ENCODE measurements at places on chromosomes 12 and 14. TPM values are rescaled to one million over a fixed set of nuclear protein-coding genes. Genes with fewer than 3 reads are reported as not detected.

Gene NRXN3
- total RNA-seq: 3.5 TPM

Gene PARP11
- 2.3 TPM for total RNA-seq

Gene SERPINA3
- total RNA-seq: 31.0 TPM

Gene SMAGP
- 41.7 TPM for total RNA-seq

Gene RAD51AP1
- 6.6 TPM for total RNA-seq

Gene CCDC184
- 0.83 TPM for total RNA-seq

Gene C3AR1
- total RNA-seq: 0.79 TPM

Gene TMEM63C
- 13.6 TPM for total RNA-seq

DNA sequence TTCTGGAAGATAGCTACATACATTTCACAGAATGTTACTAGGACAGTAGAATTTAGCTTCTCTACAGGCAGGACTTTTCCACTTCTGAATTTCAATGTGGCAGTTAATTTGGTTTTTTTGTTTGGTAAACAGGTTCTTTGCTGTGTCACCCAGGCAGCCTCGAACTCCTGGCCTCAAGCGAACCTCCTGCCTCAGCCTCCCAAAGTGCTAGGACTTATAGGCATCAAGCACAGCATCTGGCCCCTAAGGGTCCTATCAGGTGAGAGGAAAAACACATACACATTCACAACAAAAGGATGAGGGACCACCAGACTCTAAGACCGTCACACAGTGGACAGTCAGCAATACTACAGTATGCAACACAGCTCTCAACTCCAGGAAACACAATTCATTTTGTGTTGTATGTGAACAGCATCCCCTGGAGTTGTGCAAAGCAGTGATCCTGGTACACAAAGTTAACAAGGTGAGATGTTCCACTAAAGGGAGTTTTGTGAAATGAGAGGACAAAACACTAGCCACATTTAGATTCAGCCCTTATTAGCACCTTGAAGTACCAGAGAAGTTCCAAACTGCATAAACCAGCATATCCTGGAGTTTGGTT is 6.9 kb downstream of the ATP2B1 start:
- peaks cover 28% of the 10 kb centered on the region for H3K4me1 ChIP-seq
- no peak overlapping the region for H3K27ac ChIP-seq
- H3K27me3 ChIP-seq: no peaks in the 10 kb centered on the region
- no peaks in the 10 kb centered on the region for H3K36me3 ChIP-seq

DNA sequence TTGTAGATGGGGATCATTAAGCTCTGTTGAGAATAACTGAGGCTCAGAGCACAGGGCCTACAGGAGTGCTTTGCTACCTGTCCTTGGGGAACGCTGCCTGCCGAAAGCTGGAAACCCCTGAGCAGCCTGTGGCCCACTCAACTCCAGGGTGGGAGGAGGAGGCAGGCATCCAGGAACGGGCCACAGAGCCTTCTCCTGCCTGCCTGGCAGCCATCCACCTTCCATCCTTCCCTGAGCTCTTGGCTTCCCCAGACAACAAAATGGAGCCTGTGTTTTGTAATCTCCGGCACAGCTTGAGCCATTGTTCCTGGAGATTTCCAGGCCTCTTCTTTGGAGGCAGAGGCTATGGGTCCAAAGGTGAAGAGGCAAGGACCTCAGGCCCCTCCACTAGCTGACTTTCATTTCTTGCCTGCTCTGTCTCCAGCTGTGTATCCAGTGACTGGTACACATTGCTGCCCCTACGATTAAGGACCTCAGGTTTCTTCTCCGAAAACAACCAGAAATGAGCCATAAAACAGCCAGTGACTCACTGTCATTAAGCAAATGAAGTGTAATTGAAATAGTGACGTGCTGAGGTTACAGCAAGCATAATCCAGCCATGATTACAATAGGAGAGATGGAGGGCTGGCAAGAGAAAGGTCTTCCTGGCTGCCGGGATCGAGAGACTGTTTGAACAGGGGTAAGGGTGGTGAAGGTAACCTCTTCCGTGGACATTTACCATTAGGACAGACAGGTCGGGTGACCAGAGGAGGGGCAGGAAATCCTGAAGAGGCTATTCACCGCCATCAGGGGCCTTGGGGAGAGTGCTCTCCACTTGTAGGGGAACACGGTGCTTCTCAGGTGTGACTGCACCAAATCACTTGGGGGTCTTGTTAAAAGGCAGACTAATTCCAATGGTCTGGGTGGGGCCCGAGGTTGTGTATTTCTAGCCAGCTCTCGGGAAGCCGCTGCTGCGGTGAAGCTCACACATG is 56.3 kb upstream of the KCNA5 start:
- no peak for DNase-seq
- H3K36me3 ChIP-seq: no peaks in the 10 kb centered on the region
- H3K27ac ChIP-seq: no peak overlapping the region

DNA sequence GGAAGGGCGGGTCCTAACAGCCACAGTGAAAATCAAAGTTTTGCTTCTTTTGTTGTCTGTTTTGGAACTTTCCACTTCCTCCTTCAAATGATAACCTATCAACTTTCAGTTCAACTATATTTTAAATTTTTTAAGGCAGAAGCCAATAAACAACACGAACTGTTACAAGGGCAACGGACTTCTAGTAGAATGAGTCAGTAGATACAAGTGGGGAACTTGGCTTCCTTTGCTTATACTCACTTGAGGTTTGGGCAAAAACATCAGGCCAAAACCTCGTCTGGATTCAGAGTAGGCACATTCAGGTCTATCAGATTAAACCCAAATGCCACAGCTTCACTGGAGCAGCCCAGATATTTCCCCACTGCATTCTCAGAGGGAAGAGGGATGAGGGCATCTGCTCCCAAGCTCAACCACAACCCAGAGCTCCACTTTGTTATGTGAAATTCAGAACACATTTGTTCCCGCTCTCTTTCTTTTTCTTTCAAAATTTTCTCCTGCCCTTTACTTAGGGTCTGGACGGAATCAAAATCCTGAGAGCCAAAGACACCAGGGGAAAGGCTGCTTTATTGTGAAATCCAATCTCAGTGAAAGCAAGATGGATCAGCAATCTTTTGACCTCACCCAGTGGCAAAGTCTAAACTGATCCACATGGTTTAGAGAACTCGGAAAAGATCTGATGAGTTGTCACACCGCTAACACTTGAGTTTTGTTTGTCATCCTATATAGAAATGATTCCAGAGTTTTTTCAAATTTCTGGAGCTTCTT is 152.5 kb upstream of the BTG1 start:
- peaks cover 5% of the 10 kb centered on the region for H3K4me1 ChIP-seq
- H3K36me3 ChIP-seq: no peaks in the 10 kb centered on the region
- no peaks in the 10 kb centered on the region for H3K27me3 ChIP-seq
- DNase-seq: no peak
- no peak overlapping the region for H3K4me3 ChIP-seq

GRCh38 chr14:85577543-85578114 is 47.7 kb downstream of the FLRT2 start:
- H3K36me3 ChIP-seq: no peaks in the 10 kb centered on the region
- DNase-seq: no peak
- H3K4me3 ChIP-seq: no peak overlapping the region
- H3K27me3 ChIP-seq: no peaks in the 10 kb centered on the region
- H3K4me1 ChIP-seq: peaks cover 10% of the 10 kb centered on the region

GRCh38 chr14:32702088-32702487 is 236.6 kb upstream of the NPAS3 start:
- no peak for DNase-seq
- H3K27ac ChIP-seq: peak overlapping the region; percentile 78
- H3K36me3 ChIP-seq: no peaks in the 10 kb centered on the region

DNA sequence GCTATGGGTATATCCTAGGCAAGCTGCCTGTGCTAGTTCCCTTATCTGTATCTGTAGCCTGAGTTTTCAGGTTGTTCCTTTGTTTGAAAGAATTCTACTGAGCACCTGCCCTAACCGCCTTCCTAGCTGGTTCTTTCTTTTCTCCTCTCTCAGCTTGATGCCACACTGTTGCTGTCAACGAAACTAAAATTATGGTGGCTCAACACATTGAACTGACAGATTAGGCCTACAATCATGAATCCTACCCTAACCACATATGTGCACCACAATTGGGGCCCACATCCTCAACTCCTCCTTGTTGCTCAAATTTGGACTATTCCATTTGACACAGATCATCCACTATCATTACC is 36.2 kb upstream of the RESF1 start:
- H3K36me3 ChIP-seq: no peaks in the 10 kb centered on the region
- no peak overlapping the region for H3K27ac ChIP-seq
- H3K4me1 ChIP-seq: no peaks in the 10 kb centered on the region
- no peak for DNase-seq
- H3K27me3 ChIP-seq: no peaks in the 10 kb centered on the region
- no peak overlapping the region for H3K4me3 ChIP-seq

DNA sequence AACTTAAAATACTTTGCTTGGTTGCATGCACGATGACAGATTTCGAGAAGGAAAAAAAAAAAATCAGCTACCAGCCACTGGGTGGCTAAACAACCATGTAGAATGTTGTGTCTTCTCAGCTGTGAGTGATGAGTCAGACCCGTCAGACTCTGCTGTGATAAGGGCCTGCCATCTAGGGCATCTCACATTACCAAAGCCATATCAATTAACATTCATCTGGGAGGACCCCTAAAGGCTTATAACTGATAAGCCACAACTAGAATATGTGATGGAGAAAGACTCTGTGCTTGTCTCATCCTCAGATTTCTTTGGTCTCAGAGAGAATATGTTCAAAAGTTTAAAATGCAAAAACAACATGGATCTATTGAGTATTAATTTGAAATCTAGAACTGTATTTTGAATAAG is 111.5 kb downstream of the PAX9 start:
- H3K4me3 ChIP-seq: no peak overlapping the region
- H3K27me3 ChIP-seq: no peaks in the 10 kb centered on the region
- H3K27ac ChIP-seq: no peak overlapping the region
- no peaks in the 10 kb centered on the region for H3K36me3 ChIP-seq
- DNase-seq: no peak

DNA sequence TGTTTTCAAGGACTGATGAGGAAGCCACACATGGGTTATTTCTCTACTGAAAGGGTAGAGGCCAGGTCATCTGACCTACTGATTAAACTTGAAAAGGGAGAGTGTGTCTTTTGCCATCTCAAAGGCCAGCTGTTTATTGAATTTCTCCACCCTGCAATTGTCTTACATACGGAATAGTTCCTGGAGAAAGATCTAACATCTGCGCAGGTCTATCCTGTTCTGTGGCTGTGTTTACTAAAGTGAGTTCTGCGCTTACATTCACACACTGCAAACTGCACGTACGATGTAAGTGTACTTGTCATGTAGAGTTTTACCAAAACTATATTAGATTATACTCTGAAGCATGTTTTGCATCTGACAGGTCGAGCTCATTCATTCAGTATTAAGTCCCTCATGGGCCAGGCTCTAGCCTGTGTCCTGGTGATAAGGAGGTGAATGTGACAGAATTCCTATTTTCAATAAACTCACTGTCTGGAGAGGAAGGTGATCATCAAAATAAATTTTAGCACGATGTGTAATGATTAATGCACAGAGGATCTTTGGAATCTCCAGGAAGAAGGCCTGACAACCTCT is 96.6 kb downstream of the PRKCH start:
- H3K36me3 ChIP-seq: no peaks in the 10 kb centered on the region
- no peak for DNase-seq
- H3K4me3 ChIP-seq: no peak overlapping the region
- H3K4me1 ChIP-seq: peaks cover 39% of the 10 kb centered on the region
- no peaks in the 10 kb centered on the region for H3K27me3 ChIP-seq

GRCh38 chr14:89801136-89801535 is 153.4 kb downstream of the EFCAB11 start:
- no peaks in the 10 kb centered on the region for H3K36me3 ChIP-seq
- no peaks in the 10 kb centered on the region for H3K27me3 ChIP-seq
- H3K4me1 ChIP-seq: no peaks in the 10 kb centered on the region
- DNase-seq: no peak
- H3K27ac ChIP-seq: no peak overlapping the region

GRCh38 chr14:75088566-75089373 is 19.3 kb downstream of the ZC2HC1C start:
- peaks cover 90% of the 10 kb centered on the region for H3K36me3 ChIP-seq
- peaks cover 3% of the 10 kb centered on the region for H3K4me1 ChIP-seq
- no peak for DNase-seq
- no peak overlapping the region for H3K4me3 ChIP-seq
- H3K27ac ChIP-seq: no peak overlapping the region
- H3K27me3 ChIP-seq: no peaks in the 10 kb centered on the region

- H3K27me3 ChIP-seq: no peaks in the 10 kb centered on the region
- H3K4me1 ChIP-seq: peaks cover 9% of the 10 kb centered on the region
- H3K4me3 ChIP-seq: no peak overlapping the region
Measured at GRCh38 chr14:96215452-96216244, 11.0 kb downstream of the BDKRB2 start.

DNA sequence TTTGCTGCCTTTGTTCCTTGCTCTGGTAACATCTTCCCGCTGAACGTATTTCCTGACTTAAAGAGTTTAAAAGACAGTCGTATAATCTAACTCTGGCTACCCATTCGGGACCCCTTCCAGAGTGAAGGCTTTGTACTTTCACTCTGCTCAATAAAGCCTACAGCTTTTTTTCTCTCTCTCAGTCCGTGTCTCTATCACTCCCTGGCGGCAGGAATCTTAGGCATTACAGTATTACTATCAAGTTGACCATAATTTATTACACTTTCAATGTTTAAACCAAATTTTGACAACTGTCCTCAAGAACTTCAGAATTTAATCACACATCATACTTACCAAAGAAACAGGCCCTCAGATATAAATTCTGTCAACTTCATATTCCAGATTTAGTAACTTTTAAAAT is 967.9 kb downstream of the FSCB start:
- H3K4me3 ChIP-seq: no peak overlapping the region
- H3K36me3 ChIP-seq: no peaks in the 10 kb centered on the region
- H3K4me1 ChIP-seq: no peaks in the 10 kb centered on the region
- no peak overlapping the region for H3K27ac ChIP-seq
- no peaks in the 10 kb centered on the region for H3K27me3 ChIP-seq

- H3K27ac ChIP-seq: no peak overlapping the region
- H3K36me3 ChIP-seq: no peaks in the 10 kb centered on the region
- DNase-seq: no peak
- H3K27me3 ChIP-seq: no peaks in the 10 kb centered on the region
Measured at GRCh38 chr12:69026336-69026735, 93.4 kb upstream of the CPM start.

DNA sequence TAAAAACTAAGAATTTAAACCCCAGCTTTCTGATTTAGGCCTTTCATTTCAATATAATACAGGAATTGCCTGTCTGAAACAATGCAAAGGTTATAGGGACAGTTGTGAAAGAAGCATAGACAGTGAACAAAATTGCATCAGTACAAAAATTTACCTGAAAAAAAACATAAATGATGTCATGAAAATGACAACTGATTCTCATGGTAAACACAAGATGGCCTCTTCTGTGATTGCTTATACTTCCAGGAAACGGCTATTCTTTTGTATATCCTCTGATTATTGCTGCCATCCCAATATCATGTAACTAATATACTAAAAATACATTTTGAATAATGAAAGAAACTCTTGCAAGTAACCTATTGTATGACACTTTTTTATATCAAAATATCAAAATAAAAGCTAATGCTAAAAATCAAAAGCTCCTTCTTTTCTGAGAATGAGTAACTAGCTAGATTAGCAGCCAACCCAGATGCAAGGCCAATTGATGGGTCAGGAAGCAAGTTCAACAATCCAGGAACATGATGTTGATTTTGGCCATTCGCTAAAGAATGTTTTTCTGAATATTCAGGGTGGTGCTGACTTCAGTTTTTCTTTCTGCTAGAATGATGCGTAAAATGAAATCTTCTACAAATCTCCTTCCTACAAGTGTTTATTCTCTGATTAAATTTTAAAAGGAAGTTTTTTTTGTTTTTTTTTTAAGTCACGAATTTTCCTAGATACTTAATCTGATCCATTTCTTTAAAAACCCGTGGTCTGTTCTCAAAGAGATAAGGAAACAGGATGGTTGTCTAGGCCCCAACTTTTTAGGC is 83.6 kb downstream of the ALX1 start:
- no peaks in the 10 kb centered on the region for H3K36me3 ChIP-seq
- no peak overlapping the region for H3K27ac ChIP-seq
- no peak overlapping the region for H3K4me3 ChIP-seq

- H3K27ac ChIP-seq: no peak overlapping the region
- no peaks in the 10 kb centered on the region for H3K27me3 ChIP-seq
- peaks cover 14% of the 10 kb centered on the region for H3K4me1 ChIP-seq
Measured at GRCh38 chr12:50991291-50991690, 34.9 kb downstream of the SLC11A2 start.

Data from suprapubic skin (tissue), 4 donors.